IPS DF 19.7 (cell line): ENCODE measurements at places on chromosomes 13 and 19.

GRCh38 chr13:26855071-26855470 is 94.5 kb upstream of the GPR12 start:
- no peak for DNase-seq

DNA sequence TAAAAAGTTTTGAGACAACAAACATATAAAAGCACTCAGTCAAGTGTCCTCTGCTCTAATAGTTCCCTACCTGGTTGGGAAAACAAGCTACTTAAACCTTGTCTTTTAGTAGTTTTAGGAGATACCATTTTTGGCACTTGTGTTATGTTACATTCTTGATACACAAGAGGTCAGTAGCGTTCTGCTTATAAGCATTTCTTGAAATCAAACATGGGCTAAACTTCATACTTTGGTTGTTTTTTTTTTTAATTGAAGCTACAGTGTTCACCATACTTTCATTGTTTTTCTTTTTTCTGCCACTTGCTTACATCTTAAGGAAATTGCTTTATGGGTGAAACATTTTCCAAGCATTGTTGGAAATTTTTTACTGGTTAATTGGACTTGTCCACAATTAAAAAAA is 12.9 kb downstream of the NHLRC3 start:
- DNase-seq, result no peak

DNA sequence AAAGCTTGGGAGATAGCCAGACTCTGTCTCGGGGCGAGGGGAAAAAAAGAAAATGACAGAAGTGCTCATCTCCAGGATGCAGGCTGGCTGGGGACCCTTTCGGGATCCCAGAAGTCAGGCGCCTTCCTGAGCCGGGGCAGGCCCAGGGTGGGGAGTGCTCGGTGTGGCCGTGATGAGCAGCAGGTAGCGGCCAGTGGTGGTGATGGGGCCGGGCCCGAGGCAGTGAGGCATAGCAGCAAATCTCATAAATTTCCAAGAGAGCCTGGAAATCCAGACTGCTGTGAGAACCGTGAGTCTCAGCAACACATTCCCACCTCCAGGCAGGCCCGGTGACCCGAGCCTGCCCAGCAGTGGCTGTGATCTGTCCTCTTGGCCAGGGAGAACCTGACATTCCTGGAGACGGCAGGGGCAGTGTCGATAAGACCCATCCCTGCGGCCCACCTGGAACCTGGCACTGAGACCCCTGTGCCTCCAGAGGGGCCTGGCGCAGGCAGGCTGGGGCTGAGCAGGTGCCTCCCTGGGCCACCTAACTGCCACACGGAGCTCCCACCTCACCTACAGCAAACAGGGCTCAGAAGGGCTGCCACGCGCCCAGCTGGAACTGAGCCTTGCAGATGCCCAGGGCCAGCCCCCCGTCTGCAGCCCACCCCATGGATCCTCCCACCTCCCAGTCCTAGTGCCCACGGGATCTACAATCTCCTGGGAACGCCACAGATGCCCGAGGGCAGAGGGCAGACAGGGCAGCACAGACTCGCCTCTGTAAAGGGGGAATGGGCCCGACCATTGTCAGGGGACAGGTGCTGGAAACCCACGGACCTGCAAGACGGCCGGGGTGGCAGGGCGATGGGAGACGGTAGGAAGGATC is 23.4 kb downstream of the IZUMO4 start:
- no peak for DNase-seq

DNA sequence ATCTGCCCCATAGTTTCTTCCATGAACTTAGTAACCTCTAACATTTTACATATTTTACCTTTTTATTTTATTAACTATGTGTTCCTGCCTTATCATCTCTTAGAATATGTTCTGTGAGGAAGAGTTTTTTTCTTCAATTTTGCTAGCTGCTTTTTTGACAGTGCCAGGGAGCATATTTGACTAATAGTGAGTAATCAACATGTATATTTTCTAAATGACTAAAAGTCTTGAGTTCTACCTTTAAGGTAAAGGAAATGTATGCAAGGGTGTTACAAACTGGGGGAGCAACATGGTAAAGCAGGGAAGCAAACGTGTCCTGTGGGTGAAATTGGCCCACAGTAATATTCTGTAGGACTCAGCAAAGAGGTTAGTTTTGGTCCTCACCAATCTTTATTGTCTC is 165.5 kb downstream of the NBEA start:
- no peak for DNase-seq

- DNase-seq, result no peak
Observed at GRCh38 chr19:42105368-42105767, 26.9 kb downstream of the POU2F2 start.

GRCh38 chr13:92767468-92767867 is 459.1 kb upstream of the GPC6 start:
- no peak for DNase-seq

- no peak for DNase-seq
Observed at GRCh38 chr19:40143612-40144011, 47.6 kb upstream of the MAP3K10 start.

DNA sequence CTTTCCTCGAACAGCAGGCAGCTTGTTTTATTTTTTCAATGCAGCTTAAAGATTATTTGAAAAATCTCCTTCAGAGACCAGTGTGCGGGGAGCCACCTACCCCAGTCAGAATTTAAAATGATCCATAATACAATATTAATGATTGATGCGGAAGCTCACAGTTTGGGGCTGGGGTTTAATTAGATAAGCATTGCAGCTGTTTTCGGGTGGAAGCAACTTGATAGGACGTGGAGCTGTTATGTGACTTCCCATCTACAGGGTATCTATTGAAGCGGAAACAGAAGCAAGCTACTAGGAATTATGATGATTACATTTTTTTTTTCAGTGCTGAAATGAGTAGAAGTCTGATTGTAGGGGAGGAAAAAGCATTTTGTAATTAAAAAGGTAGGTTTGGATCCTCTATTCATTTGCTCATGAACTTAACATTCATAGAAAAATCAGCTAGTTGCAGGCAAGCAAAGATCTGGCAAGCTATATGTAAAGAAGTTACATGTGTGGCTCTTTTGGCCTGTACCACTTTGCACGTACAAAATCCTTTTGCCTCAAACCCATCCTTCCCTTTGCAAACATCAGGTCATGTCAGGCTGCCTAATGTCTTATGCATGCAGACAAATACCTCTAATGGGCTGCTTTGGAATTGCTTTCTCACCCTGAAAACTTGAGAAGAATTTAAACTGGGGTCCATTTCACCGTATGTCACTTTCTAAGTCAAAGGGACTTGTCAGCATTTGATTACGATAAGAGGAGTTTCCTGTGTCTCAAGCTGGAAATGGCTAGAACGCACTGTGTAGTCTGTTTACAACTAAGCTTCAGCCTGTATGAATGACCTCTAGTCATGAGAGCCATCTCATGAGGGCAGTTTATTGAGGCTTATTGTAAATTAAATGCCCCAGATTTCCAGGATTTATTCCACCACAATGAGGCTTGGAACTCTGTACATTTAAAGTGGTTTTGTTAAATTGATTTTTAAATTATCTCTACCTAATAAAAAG is 267.1 kb upstream of the TMTC4 start:
- DNase-seq, result no peak

DNA sequence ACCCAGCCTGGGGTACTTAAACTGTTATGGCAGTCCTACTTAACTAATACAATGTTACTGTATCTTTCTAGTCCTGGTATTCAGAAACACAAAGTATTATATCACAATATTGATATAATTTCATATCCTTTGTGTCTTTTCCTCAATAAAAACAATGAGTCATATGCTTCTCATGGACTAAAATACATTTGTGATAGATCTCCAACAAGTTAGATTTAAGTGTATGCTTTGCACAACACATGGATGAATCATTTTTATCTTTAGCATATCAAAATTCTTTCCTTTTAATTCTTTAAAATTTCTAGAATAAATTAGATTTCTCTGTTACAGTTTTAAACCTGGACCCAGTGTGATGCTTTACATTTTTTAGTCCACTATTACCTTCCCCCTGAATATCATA is 1357.8 kb upstream of the ATXN8OS start:
- no peak for DNase-seq

- DNase-seq, result no peak
Observed at GRCh38 chr19:18771328-18772242, 19.5 kb downstream of the COMP start.

DNA sequence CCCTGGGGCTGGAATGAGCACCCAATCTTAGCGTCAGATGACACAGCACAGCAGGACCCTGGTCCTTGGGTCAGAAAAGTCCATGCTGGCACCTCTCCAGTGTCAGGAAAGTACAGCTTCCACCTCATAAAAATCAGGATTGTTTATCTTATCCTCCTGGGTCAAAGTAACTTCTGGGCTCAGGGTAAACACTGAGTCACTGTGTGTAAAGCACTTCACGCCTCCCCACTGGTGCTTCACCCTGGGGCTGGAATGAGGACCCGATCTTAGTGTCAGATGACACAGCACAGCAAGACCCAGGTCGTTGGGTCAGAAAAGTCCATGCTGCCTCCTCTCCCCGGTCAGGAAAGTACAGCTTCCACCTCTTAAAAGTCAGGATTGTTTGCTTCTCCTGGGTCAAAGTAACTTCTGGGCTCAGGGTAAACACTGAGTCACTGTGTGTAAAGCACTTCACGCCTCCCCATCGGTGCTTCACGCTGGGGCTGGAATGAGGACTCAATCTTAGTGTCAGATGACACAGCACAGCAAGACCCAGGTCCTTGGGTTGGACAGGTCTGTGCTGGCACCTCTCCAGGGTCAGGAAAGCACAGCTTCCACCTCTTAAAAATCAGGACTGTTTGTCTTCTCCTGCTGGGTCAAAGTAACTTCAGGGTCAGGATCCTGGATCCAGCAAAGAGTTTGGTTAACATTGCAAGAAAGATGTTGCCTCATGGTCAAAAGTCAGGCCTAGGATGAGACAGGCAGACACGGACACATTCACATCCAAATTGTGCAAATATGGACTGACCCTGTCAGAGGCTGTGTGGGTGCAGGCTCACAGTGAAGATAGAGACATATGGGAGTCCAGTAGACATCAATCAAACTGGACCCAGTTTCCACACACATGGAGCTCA is 39.2 kb upstream of the CYP2A7 start:
- no peak for DNase-seq
